Fibroblast of villous mesenchyme (primary cell): ENCODE measurements at places on chromosomes 5 and 9. TPM values are rescaled to one million over a fixed set of nuclear protein-coding genes. Genes with fewer than 3 reads are reported as not detected.

KIAA0825 gene
- total RNA-seq, result 4.8 and 9.5 TPM in 2 replicates

CEL gene
- under 0.01 TPM in 2 replicates for total RNA-seq

GRCh38 chr5:58786035-58786434 is 203.2 kb downstream of the RAB3C start:
- no peak for DNase-seq

DNA sequence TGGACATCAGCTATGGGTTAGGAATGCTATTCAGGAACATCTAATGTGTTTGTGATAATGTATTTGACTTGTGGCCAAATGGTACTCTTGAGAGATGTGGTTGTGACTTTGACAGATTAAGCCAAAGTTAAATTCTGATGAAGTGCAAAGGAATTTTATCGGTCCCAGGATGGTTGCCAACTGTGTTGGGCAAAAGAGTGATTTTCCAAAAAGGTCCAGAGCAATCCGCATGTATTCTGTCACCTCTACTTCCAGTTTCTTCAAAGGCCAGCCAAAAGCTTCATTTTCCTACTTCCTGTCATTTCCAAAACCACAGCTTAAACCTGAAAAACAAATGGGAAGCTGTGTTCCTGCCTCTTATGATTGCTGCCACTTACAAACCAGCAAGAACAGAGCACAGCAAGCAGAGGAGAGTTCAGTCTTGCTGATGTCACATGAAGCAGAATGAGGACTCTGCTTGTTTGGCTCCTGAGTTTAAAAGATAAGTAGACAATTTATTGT is 59.8 kb downstream of the MARCHF3 start:
- peak; percentile 46 for DNase-seq

DNA sequence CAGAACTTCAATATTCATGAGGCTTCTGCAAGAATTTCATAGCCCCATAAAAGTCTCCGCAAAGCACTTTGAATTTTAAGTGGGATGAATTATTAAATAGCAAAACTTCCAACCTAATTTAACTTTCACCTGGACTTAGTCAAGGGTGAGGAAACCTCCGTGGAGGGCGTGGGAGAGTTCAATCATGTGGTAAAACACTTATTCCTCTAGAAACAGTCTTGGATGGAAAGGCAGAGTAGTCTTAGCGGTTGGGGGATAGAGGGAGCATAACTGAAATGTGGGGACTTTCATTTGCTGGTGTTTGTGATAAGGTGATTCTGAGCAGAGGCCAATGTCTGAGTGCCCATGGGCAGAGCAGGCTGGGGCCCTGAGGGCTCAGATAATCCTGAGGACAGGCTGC is 241.9 kb downstream of the IRX1 start:
- no peak for DNase-seq

GRCh38 chr9:124423591-124423990 is 8.3 kb upstream of the PSMB7 start:
- DNase-seq, result no peak

- DNase-seq, result no peak
These were observed 247.0 kb downstream of the CWC27 start for GRCh38 chr5:65015767-65016166.

DNA sequence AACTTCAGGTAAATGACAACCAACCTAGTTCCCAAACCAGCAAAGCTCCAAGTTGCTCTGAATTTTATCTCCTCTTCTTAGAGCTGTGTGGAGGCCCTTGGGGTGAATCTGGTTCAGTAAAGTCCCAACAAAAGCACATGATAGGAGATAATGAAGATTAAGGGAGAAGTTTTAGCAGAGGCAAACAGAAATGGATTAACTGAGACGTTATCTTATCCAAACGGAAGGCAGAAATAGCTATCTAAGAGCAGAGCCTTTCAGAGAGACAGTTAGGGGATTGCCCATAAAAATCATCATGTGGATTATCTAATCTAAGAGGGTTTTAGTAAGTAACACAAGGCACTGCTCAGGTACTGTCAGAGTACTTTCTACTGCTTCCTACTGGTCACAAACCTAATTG is 183.9 kb upstream of the ZNF618 start:
- peak; percentile 42 for DNase-seq

DNA sequence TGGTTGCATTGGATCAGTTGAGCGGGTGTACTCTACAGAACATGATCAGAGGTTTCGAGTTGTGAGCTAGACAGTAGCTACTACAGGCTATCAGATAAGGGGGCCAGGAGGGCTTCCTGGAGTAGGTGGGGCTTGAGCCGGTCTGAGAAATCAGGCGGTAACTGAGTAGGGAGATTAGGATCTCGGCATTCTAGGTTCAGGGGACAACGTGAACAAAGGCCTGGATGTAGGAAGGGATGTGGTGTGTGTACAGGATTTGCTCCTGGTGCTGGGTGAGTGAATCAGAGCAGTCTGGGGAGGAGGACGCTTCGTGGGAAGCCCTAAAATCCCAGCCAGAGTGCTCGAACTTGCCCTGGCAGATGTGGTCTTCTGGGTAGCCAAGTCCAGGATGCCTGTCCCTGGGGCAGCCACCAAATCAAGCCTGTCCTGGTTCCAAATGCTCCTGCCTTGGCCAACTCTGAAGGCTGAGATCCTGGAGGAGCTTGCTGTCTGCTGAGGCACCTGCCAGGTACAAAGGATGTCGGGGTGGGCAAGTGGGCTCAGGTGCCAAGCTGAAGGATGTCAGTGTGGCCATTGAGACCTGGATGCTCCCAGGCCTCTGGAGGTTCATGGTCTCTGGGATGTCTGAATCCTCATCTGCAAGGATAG is 33.4 kb downstream of the STC2 start:
- DNase-seq, result no peak

- DNase-seq, result no peak
These were observed 9.6 kb downstream of the STK10 start for GRCh38 chr5:172178301-172178987.

DNA sequence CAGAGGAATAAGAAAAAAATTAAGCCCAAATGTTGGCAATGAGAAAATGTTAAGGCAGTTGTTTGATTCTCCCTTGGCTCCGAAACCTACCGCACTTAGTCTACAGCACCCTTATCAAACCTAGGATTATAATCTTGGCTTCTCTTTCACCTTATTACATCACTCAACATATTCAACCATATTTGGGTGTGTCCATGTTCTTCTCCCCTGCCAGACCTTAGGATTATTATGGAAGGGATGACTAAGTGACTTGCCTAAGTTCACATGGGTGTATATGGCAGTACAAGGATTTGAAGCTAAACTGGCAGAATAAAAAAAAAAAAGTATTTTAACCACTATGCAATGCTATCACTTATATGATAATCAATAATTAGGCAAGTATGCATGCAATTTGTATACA is 76.4 kb downstream of the PLK2 start:
- DNase-seq, result no peak

DNA sequence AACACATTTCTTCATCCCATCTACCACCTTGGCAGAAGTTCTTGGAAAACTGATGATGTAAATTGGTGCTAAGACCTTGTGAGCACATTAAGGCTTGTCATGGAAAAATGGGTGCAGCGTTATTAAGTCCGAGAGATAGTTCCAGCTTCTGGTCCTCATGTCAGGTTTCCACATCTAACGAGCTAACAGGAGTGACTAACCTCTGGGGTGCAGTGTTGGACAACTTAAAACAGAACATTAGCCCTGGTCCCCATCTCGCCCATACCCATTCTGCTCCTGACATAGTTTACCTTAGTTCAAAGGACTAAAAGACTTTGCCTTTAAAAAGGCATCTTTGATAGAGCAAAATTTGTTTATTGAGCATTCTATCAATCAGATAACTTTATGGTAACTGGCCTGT is 128.0 kb downstream of the SLC1A3 start:
- peak; percentile 24 for DNase-seq

DNA sequence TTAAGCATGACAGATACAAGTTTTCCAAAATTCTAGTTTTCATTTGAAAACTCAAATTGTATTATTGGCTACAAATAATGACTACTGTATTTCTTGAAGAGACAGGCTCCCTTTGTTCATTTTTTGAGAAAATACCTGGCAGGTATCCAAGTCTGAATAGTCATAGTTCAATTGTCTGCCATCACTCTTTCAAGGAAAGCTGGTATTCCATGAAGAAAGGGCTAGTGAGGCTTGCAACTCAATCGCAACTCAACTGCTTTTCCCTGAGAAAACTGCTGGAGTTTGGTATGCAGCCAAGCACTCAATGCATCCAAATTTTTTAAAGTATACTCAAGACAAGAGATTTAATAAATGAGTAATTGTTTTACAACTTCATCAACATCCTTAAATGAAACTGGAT is 61.4 kb upstream of the TRIO start:
- no peak for DNase-seq

- no peak for DNase-seq
These were observed 58.3 kb downstream of the BAAT start for GRCh38 chr9:101326501-101326900.

DNA sequence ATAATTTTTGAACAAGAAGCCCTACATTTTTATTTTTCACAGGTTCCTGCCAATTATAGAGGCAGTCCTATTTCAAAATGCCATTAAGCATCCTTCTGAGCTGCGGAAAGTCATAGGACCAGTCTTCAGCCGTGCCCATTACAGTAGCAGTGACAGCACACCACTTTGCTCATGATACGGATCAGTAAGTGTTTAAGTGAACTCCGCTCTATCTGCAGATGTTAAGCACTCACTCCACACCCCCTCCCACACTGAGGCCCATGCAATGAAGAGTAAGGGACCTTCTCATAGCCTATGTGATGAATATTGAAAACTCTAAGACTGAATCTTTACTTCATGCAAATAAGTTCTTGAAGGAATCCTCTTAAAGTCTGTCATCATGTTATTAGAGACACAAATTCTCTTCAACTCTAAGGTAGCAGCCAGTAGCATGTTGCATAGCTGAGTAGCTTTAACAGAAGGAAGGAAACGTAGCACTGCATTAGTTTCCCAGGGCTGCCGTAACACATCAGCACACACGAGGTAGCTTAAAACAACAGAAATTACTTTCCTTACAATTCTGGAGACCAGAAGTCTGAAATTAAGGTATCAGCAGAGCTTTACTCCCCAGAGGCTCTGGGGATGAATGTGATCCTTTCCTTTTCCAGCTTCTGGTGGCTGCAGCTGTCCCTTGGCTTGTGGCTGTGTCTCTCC is 20.3 kb upstream of the TAF11L2 start:
- no peak for DNase-seq
